ENCODE measurements at places on chromosomes 4 and X. TPM values are rescaled to one million over a fixed set of nuclear protein-coding genes. Genes with fewer than 3 reads are reported as not detected.

Gene CENPVL2
- not detected for total RNA-seq

Gene EFHC2
- 5.1 TPM for total RNA-seq

Gene EXOC1L
- not detected for total RNA-seq

Gene ZNF518B
- total RNA-seq, result 21.9 TPM

Gene MAGEB17
- total RNA-seq, result not detected

Gene P2RY10
- 1.1 TPM for total RNA-seq

Gene SAGE1
- not detected for total RNA-seq

Gene GPR119
- not detected for total RNA-seq

Gene ADH7
- 1.1 TPM for total RNA-seq

Gene AMOT
- 4.8 TPM for total RNA-seq

Gene TCEAL9
- 17.4 TPM for total RNA-seq

Gene RHOH
- total RNA-seq, result 1.6 TPM

Gene TMEM156
- not detected for total RNA-seq
